Esophagus mucosa (tissue), 1 donor: ENCODE measurements at places on chromosomes 2 and 18. TPM values are rescaled to one million over a fixed set of nuclear protein-coding genes. Genes with fewer than 3 reads are reported as not detected.
A peak's percentile ranks its signal among the peaks of the same experiment; 100 is the strongest.

DNA sequence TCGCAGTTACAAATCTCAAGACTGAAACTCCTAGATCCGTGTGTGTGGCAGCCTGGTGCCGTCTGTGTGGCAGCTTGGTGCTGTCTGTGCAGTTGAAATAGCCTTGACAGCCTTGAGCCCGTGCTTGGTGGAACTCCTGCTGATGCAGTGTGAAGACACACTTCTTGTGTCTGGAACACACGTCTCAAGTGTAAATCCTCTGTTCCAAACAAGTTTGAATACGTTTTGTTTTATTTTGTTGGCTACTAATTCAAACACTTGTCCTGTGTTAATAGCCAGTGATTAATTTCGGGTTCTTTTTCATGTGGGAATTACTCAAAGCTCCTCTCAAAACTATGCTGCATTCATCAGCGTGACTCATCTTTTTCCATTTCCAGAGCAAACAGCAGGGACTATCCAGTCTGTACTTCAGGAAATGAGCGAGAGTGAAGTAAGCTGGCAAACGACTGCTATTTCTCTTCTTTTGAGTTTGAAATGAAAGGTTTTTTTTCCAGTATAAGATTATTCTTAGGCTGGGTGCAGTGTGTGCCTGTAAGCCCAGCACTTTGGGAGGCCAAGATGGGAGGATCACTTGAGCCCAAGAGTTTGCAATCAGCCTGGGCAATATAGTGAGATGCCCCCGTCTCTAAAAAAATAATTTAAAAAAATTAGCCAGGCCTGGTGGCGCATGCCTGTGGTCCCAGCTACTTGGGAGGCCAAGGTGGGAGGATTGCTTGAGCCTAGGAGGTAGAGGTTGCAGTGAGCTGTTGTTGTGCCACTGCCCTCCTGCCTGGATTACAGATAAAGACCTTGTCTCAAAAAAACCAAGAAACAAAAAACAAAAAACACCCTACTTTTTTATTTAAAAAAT is 152.9 kb downstream of the SPP2 start:
- peak; percentile 95 for ATAC-seq

The CFAP65 gene
- not detected for total RNA-seq

- ATAC-seq = no peak
These were observed 36.5 kb downstream of the ST3GAL5 start for GRCh38 chr2:85852152-85852840.

The ACVR1C gene
- 0.64 TPM for total RNA-seq
